Stromal cell of bone marrow (primary cell): ENCODE measurements at places on chromosomes 2 and 18.
A peak's percentile ranks its signal among the peaks of the same experiment; 100 is the strongest.

DNA sequence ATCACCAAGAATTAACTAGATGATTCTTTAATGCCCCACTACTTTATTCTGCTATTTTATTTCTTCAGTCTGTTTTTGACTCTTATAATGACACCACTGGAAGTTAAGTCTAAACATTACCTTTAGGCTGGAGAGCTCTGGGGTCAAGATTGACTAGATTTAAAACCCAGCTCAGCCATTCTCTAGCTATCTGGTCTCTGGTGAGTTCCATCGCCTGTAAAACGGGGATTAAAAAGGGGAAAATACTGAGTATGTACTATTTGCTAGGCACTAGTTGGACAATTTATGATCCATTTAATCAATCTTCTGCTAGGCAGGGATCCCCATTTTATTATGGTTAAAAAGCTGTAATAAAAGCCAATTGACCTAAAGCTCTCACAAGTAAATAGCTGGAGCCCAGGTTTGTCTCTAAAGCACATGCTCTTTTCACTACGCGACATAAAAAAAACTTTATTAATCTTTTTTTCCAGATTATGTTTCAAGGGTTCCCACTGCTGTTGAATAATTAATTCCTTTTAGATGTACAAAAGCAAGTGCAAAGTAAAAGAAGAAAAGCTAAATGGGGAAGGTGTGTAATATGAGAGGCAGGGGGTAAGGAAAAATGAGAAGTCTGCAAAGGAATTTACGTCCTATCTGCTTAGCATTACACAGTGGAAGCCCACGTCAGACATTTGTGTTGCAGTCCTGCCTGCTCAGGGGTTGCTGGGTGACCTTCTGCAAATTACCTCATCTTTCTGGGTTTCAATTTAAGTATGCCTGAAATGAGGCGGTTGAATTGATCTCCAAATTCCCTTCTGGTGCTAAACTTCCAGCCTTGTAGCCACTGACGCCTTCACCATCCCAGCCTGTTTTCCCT lies 918 bp upstream of the NABP1 start:
- peak; percentile 53 for DNase-seq

DNA sequence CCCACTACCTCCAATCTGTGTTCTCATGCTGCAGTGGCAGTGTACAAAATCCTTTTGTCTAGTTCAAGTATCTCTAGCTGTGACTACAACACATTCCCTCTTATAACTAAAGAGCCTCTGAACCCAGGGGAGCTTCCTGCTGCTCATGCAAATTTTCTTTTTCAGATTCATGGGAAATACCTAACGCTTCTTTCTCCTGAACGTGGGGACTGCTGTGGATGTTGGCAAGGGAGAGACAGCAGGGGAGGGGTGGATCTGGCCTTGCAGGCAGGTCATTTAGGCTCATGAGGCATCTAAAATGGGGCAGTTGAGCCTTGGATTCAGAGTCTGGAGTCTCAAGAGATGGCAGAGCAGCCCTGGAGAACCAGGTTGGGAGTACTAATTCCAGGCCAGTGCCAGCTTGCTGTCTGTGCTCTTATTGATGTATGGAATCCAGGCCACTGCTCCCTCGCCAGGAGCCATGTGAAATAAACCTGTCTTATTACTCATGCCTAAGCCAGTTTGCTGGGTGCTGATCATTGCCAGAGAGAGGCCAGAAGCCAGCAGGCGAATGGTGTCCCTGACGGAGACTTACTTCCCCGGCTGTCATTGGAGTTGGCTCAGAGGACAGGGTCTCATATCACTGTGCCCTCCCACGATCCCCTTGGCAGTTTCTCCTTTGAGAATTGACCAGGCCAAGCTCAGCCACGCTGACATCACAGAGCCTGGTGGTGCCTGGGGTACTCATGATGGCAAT lies 29.2 kb upstream of the TNP1 start:
- DNase-seq = no peak

GRCh38 chr2:181128199-181128598 lies 147.8 kb downstream of the UBE2E3 start:
- no peak for DNase-seq

DNA sequence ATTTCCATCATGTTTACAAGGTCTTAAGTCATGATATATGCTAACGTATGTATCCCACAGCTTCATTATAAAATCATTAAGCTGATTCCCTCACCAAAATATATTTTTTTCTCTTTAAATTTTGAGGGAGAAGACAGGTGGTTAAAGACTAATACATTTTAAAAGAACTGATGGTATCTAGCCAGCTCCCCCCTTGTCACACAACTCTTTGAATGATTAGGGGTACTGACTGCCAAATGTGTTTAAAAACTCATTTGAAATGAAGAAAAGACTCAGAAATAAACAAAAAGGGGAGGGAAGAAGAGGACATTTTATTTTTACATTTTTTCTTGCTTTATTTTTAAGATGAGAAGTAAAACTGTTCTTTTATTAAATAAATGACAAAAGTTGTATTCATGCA lies 805.3 kb downstream of the SATB2 start:
- no peak for DNase-seq

DNA sequence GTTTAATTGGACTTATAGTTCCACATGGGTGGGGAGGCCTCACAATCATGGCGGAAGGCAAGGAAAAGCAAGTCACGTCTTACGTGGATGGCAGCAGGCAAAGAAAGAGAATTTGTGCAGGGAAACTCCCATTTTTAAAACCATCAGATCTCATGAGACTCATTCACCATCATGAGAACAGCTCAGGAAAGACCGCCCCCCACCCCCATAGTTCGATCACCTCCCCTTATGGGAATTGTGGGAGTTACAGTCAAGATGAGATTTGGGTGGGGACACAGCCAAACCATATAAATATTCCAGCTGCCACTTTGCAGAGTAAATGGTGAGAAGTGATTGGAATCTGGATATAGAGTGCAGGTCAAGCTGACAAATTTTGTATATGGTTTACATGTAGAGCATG lies 187.4 kb downstream of the ARL4C start:
- DNase-seq = no peak
